ENCODE measurements at places on chromosomes 7 and 10.

DNA sequence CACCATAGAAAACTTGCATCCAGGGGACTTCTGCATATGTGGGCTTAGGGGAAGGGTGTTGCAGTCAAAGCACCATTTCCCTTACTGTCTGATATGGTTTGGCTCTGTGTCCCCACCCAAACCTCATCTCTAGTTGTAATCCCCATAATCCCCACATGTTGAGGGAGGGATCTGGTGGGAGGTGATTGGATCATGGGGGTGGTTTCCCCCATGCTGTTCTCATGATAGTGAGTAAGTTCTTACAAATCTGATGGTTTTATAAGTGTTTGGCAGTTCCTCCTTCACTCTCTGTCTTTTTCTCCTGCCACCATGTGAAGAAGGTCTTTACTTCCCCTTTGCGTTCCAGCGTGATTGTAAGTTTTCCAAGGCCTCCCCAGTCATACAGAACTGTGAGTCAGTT is 177.4 kb downstream of the ADK start:
- no peak for DNase-seq

- DNase-seq, result peak; percentile 70
Measured at GRCh38 chr10:99612167-99612831, 7.9 kb downstream of the SLC25A28 start.

GRCh38 chr10:29160150-29160617 is 128.7 kb upstream of the LYZL1 start:
- peak; percentile 63 for DNase-seq

GRCh38 chr10:125001313-125002046 is 59.6 kb downstream of the ZRANB1 start:
- no peak for DNase-seq

GRCh38 chr7:17696422-17696821 is 243.9 kb downstream of the SNX13 start:
- no peak for DNase-seq

Measured in H54 (cell line).